ENCODE measurements at places on chromosomes 12 and 14. TPM values are rescaled to one million over a fixed set of nuclear protein-coding genes. Genes with fewer than 3 reads are reported as not detected.

DNA sequence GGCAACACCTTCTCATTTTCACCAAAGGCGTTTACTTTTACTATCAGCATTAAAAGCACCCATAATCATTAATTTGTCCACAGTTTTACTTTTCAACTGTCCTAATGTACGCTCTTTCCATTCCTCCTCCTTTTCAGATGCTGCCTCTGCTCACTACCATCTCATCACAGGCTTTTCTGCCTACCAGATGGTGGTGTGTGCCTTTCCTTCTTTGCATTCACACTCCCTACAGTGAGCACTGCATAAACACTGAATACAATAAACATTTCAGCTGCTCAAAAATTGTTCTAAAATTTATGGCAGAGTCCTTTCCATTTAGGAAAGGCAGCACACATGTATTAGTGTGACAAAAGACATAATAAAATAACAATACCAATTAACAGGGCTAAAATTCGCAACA lies 435.7 kb downstream of the GXYLT1 start:
- DNase-seq = no peak

DNA sequence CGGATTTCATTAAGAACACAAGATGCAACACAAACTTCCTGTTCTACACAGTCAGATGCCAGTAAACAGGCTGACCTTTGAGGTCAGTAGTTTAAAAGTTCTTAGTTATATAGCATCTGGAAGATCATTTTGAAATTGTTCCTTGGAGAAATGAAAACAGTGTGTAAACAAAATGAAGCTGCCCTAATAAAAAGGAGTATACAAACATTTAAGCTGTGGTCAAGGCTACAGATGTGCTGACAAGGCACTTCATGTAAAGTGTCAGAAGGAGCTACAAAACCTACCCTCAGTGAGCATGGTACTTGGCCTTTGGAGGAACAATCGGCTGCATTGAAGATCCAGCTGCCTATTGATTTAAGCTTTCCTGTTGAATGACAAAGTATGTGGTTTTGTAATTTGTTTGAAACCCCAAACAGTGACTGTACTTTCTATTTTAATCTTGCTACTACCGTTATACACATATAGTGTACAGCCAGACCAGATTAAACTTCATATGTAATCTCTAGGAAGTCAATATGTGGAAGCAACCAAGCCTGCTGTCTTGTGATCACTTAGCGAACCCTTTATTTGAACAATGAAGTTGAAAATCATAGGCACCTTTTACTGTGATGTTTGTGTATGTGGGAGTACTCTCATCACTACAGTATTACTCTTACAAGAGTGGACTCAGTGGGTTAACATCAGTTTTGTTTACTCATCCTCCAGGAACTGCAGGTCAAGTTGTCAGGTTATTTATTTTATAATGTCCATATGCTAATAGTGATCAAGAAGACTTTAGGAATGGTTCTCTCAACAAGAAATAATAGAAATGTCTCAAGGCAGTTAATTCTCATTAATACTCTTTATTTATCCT lies 13.5 kb downstream of the PTGER2 start:
- no peak for DNase-seq

DNA sequence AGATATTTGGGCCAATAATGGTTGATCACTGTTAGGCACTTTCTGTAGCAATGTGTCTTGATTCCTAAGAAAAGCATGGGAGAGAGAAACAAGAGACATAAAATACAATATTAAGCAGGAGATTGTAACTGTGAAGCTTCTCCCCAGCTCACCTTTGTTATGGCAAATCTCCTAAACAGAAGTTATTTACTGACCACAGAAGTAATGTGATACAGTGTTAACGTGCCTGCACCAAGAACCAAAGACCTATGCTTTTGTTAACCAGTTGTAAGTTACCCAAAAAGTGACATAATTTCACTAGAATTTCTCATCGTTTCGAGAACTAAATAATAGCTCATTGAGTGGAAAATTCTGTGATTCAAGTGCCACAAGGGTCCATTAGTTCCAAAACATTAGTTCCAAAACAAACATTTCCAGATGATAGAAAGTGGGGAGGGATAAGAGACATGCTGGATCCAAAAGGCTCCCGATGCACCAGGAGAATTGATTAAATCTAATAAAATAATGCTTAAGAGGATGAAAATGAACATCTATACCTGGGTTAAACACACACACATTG lies 14.3 kb downstream of the RERG start:
- DNase-seq = no peak

DNA sequence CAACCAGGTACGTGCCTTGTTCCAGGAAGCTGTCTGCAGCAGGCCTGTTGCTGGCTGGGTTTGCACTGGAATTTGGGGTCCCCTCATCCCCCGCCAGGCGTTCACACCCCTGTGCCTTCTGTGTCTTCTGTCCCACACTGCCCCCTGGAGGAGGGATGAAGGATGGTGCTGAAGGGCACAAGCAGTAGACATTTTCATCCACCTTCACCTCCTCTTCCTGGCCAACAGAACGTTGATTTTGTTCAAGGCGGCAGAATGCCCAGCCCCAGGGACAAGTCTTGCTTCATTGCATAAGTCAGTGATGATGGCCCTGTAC lies 122.1 kb downstream of the CALM1 start:
- DNase-seq = peak; percentile 45

Gene GCH1
- total RNA-seq = 23.7 TPM

Gene KERA
- not detected for total RNA-seq

Gene SLC10A1
- total RNA-seq = not detected
